ENCODE measurements at places on chromosomes 1 and 21.

GRCh38 chr21:21324297-21324696, 326.1 kb downstream of the NCAM2 start:
- no peak for DNase-seq

GRCh38 chr1:70205434-70206118, at the start of gene LRRC40:
TSS of gene LRRC40 (minus strand) at chr1:70205579. CDS start at chr1:70205540, 39 bp downstream.
- peak; percentile 98 for DNase-seq

GRCh38 chr1:69283516-69283915, 284.2 kb upstream of the LRRC7 start:
- DNase-seq: no peak

DNA sequence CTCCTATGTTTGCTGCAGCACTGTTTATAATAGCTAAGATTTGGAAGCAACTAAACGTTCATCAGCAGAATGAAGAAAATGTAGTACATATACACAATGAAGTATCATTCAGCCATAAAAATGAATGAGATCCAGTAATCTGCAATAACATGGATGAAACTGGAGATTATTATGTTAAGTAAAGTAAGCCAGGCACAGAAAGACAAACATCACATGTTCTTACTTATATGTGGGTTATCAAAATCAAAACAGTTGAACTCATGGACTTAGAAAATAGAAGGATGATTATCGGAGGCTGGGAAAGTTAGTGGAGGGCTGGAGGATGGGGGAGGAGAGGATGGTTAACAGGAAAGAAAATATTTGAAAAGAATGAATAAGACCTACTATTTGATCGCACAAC, 1017.6 kb downstream of the KCNT2 start:
- no peak for DNase-seq

DNA sequence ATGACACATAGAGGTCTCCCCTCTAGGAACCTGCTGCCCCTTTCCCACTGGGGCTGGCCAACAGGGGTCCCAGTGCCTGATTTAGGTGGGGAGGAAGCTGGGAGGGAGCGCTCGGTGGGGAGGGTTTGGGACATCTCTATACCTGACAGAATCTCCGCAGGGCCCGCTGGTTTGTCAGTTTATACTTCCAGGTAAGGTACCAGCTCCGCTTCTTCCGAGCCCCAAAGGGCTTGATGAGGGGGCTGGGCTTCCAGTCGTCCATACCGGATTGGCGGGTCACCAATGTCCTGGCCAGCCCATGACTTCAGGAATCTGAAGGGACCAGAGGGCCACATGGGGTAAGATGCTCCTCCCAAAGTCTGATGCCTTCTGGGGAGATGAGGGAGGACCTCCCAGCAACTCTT, 672 bp downstream of the POMGNT1 start:
- no peak for DNase-seq

GRCh38 chr1:2535981-2536380, 5.9 kb upstream of the HES5 start:
- DNase-seq: no peak

GRCh38 chr1:43530483-43531106, at the start of gene PTPRF:
TSS of gene PTPRF (plus strand) at chr1:43530883. CDS start at chr1:43545076, 14,193 bp downstream.
- DNase-seq: peak; percentile 86

DNA sequence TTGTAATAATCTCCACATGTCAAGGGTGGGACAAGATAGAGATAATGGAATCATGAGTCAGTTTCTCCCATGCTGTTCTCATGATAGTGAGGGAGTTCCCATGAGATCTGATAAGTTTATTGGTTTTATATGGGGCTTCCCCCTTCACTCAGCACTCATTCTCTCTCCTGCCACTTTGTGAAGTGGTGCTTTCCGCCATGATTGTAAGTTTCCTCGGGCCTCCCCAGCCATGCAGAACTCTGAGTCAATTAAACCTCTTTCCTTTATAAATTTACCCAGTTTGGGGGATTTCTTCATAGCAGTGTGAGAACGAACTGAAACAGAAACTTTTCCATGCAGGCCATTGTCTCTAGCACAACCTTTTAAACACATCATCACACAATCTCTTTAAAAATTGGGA, 221.5 kb upstream of the BRINP3 start:
- no peak for DNase-seq

DNA sequence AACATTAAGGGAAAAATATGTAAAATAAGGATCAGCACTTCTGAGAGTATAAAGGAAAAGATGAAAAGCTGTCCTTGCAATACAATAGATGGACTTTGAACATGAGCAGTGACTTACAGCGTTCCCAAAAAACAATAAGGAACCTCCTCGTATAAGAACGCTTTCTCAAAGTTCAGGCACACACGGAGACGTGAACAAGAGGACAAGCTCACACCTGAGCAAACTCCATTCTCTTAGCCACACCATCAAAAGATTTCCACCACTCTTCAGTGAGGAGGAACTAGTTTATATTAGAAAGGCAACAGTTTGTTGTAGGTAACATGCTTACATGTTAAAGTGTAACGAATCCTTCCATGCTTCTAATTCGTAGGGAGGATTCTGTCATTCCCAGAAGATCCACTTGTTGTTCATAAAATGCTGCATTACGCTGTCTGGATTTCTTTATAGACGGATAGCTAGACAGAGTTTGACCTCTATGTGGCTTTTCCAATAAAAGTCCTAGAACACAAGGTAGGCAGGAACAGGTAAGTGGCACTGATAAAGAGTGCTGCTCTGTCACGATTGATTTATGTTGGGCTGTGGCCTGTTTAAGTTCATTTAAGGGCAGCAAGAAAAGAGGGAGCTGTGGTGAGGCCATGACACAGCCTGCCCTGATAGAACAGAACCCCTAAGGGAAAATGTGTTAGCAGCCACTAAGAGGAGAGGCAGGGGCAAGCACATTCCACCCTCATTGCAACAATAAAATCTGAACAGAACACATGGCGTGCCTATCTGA, 37.0 kb upstream of the ATP1A1 start:
- no peak for DNase-seq

- no peak for DNase-seq
These were observed 42.1 kb downstream of the KCNH1 start for GRCh38 chr1:211091867-211092266.

GRCh38 chr1:20376880-20377494, 86.3 kb downstream of the VWA5B1 start:
- no peak for DNase-seq

- no peak for DNase-seq
These were observed 197.4 kb downstream of the HS2ST1 start for GRCh38 chr1:87111659-87112371.

- DNase-seq: no peak
These were observed 9.9 kb downstream of the LMO4 start for GRCh38 chr1:87338566-87338965.

GRCh38 chr1:110059133-110059863, 11.2 kb downstream of the ALX3 start:
- DNase-seq: no peak

DNA sequence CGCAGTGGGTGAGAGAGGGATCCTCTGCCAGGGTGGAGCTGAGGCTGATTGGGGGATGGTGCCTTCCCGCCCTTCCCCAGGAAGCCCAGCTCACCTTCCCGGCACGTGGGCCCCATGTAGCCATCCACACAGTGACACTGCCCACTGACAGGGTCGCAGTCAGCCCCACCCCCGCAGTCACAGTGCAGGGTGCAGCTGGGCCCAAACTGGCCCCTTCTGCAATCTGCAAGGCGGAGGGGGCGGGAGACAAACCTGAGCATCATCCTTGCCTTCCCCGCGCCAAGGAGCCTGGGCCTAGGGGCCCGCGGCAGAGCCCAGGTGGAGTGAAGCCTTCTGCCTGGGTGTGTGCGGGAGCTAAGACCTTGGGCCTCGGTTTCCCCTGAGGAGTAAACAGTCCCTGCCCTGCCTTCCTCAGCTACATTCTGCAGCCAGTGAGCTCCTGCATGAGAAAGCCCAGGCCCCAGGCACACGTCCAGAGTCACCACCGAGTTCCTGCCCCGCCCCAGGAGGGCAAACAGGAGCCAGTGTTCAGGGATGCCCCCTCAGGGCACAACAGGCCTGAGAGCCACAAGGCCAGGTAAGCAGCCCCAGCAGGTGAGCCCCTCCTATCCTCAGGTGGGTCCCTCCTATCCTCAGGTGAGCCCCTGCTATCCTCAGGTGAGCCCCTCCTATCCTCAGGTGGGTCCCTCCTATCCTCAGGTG, 38.2 kb downstream of the ARHGEF16 start:
- DNase-seq: no peak

- DNase-seq: peak; percentile 73
These were observed 324.2 kb downstream of the HLX start for GRCh38 chr1:221203224-221204054.

DNA sequence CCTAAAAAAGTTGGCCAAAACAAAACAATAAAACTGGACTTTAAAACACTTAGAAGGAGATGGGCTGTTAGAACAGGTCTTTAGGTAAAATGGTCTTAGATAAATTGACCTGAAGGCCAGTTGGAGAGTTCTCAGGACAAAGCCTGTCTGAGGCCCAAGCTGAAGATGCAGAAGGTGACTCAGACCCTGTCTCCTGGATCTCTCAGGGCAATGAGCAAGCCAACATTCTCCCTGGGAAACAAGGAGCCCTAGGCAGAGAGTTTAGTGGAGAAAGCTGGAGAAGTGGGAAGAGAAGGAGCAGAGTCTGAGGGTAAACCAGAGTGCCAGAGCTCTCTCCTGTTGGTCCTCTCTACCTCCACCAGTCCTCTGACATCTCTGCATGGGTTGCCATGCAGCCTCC, 70.1 kb downstream of the FCRL5 start:
- DNase-seq: no peak

DNA sequence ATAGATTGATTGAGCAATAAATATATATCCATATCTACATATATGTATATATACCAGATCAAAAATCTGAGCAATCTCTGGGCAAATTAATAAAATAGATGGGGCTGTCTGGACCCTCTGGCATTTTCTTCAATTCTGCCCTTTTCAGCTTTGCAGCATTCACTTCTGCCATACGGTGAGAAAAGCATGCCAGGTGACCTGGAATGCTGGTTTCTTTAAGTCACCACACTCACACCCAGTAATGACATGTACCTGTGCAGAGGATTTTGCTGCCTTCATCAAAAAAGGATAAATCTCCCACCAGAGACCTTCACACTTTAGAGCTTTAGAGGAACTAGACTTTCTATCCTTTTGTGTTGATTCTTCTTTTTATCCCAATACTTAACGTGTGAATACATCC, 223.2 kb upstream of the NFIA start:
- DNase-seq: no peak

GRCh38 chr1:6358144-6358624, 35.4 kb downstream of the ACOT7 start:
- DNase-seq: no peak

DNA sequence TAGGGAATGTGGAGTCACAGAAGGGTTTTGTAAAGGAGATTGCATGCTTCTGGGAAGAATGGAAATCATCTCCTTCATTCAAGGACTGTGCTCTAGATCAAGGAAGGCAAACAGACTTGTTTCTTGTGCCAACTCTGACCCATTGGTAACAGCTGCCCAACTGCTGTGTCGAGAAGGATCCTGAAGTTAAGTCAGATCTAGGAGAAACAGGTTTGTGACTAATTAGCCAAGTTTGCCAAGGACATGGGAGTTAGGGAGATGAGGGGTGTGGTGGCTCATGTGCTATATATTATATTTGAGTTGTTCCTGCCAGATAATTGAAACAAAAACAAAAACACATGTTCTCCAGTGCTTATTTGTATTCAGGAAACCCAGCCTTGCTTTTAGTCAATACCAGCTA, 251.2 kb upstream of the USP24 start:
- DNase-seq: no peak

GRCh38 chr1:195866781-195867222, 741.4 kb downstream of the KCNT2 start:
- DNase-seq: no peak

- peak; percentile 93 for DNase-seq
These were observed 17.3 kb upstream of the PCSK9 start for GRCh38 chr1:55021942-55022546.

- no peak for DNase-seq
These were observed 1.2 kb downstream of the DMBX1 start for GRCh38 chr1:46490656-46491442.

- no peak for DNase-seq
These were observed 202.5 kb upstream of the LYPLAL1 start for GRCh38 chr1:218971156-218971555.

GRCh38 chr1:53551428-53551995, 92.3 kb downstream of the DMRTB1 start:
- peak; percentile 29 for DNase-seq

DNA sequence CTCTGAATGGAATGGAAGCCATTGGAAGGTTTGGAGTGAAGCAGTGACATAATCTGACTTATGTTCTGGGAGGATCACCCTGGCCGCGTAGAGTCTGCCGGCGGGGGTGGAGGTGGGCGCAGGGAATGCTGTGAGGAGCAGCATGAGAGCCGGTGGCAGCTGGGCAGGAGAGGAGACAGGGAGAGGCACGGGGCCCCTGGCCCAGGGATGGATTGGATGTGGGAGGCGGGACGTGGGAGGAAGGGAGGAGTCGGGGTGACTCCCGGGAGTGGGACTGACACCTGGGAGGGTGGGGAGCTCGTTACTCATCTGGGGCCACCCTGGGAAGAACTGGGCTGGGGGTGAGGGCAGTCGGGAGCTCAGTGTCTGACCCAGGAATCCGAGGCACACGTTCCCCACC, 10.4 kb upstream of the KCNAB2 start:
- DNase-seq: no peak

- no peak for DNase-seq
These were observed 485.5 kb downstream of the DISC1 start for GRCh38 chr1:232112076-232112475.

DNA sequence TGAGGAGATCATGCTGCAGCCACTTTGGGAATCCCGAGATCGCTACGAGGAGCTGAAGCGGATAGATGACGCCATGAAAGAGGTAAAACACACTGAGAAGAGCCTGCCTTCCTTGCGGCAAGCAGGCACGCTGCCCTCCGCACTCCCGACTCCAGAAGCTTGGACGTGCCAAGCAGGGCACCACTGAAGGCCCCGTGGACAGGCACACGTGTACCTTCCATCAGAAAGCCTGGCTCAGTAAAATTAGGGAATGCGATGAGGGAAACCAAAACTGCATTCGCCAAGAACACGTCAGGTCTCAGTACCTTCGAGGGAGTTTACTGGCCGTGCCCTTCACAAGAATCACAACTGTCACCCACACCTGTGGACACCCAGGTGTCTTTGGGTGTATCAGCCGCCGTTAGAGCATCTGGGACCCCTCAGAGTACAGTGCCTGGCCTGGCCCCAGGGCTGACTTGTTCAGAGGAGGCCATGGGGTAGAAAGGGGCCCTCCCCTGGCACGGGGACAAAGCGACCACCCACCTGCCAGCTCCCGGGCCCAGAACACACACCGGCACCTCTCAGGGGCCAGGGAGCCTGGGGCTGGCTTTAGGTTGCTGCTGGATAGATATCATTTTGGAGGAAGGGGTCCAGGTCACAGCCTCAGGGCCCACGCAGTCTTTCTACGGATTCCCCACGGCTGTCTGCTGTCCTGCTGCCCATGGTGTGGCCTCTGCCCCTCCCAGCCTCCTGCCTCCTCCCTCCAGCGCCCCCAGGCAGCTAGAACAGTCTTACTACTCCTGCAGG, 108.4 kb downstream of the WDR4 start:
- DNase-seq: no peak

DNA sequence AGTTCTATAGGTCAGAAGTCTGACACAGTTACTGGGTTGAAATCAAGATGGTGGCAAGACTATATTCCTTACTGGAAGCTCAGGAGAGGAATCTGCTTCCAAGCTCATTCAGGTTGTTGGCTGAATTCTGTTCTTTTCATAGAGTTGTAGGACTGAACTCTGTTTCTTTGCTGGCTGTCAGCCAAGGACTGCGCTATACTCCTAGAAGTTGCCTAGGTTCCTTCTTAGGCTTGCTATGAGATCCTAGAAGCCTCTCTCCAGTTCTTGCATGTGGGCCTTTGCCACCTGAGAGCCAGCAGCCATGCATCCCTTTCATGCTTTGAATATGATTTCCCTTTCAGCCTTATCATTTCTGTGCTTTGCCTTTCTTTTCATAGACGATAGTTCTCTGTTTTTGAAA, 176.4 kb downstream of the RPS6KC1 start:
- DNase-seq: no peak

Measured in upper lobe of right lung (tissue), 1 donor.